Activated CD4-positive, alpha-beta memory T cell treated with anti-CD3 and anti-CD28 coated beads, Interleukin-2, amount 10 ng/mL, durations not matched to agents 7 days and 5 days (primary cell): ENCODE measurements at places on chromosomes 3 and 15. TPM values are rescaled to one million over a fixed set of nuclear protein-coding genes. Genes with fewer than 3 reads are reported as not detected.

Gene TXNRD3
- total RNA-seq = 0.30 TPM

Gene FETUB
- total RNA-seq = not detected

Gene DET1
- total RNA-seq = 3.0 TPM

GRCh38 chr3:26198609-26199008 is 408.7 kb downstream of the OXSM start:
- no peak for DNase-seq

- no peak for DNase-seq
Observed at GRCh38 chr15:87662575-87662974, 594.0 kb downstream of the NTRK3 start.

DNA sequence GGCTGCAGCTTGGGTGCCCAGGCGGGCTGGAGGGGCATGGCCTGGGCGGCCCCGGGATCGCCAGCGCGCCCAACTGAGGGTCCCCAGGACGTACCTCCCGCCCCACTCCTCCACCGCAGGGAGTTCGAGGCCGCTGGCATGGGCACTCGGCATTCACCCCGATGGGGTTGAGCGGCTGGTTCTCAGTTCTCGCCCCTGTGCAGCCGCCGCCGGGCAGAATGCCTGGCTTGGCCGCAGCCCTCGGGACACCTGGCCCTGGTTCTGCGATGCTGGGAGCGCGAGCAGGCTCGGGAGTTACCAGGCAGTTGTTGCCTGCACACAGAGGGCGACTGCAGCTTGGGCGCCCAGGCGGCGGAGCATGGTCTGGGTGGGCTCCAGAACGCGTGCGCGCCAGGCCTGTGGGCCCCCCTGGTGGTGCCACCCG is 121.4 kb downstream of the LMLN start:
- DNase-seq = no peak

Gene PRSS50
- not detected for total RNA-seq

Gene TFRC
- 326 TPM for total RNA-seq

DNA sequence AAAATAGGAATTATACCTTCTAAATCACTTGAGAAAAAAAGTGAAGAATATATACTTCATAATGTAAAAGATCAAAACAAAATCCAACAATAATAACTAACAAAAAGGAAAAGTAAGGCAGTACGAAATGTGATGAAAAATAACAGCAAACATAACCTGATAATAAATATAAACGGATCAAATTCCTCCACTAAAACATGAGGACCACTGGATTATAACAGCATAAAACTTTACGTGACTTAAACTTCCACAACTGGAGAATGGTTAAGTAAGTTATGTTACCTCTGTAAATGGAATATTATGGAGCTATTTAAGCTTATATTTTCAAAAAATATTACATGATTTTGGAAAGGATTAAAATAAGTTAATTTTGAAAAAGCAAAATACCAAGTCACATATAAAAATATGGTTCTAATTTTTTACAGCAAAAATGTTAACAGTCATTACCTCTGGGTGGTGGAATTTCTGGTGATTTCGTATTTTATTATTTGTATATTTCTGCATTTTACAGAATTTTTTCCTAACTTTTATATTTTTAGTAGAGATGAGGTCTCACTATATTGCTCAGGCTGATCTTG is 7.0 kb downstream of the SLC6A20 start:
- DNase-seq = no peak

Gene TUBGCP4
- 30.4 TPM for total RNA-seq

Gene FBXW12
- not detected for total RNA-seq

Gene TTLL13
- 0.45 TPM for total RNA-seq

DNA sequence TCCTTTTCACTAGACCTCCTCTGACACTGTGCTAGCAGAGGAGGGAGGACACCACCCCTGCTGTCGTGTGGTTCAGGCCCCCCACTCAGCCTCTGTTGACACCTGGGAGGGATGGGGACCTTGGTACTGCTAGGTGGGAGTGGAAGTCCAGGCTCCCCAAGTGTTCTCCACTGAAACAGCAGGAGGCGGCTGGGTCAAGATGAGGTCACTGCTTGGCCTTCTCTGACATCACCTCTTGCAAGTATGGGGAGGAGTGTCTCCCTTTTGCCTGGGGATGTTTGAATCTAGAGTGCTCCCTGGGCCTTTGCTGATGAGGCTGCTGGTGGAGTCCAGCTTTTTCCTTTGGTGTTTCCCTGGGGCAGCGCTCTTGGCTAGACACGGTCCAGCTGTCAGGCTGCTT is 101.5 kb downstream of the CHRNA7 start:
- DNase-seq = no peak

DNA sequence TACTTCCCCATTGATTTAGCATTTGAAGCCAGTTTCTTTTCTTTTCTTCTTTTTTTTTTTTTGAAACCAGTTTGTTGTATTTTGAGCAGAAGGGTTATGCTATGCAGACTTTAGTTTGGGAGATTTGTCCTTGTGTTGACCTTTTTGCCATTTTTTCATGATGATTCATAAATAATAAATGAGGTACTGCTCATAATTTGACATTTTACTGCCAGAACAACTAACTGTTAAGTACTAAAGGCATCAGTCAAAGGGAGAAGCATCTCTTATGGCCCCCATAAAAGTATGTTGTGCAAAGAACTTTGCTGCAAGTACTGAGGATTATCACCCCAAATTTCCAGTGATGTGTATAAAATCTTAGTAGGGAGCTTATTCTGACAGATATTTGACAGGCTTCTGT is 1.7 kb upstream of the GPR87 start:
- DNase-seq = no peak

Gene TM4SF18
- not detected for total RNA-seq

DNA sequence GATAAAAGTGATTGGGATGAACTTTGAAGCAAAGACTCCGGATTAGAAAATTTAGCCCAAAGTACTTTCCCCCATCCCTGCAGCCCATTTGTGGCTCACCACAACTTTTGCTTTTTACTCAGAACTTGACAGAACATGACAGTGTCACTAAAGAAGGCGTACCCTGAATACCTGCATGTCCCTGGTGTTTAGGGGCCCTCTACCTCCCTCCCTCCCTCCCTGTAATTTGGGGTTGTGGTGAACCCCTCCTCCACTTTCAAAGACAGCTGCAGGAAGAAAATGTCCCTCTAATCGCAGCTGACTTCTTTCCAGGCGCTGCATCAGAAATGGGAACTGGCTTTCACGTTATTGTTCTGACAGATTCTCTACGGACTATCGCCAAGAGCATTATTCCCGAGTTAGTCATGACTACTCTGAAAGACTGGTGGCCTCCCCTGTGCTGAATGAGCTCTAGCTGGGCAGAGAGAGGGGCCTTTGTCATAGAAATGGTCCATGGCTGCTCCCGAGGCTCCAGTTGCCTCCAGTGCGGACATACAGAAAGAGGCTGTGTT is 93.2 kb upstream of the ARHGEF3 start:
- no peak for DNase-seq

GRCh38 chr3:131616719-131617118 is 113.9 kb upstream of the MRPL3 start:
- DNase-seq = no peak

DNA sequence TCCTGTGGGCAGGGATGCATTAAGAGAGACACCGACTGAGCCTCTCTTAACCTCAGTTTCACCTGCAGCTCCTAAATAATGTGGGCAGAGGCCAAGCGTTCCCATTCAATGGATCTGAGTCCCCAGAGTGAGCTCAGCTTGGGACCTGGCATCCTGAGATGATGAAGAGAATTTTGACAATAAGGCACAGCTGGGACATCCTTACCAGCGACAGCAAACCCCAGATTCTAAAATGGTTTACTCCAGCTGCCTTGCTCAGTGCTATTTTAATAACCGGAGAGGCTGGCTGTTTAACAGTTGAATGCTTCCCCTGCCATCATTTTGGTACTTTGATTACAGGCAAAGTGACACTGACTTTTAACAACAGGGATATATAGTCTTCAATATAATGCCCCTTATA is 123.7 kb downstream of the WDR76 start:
- DNase-seq = no peak

DNA sequence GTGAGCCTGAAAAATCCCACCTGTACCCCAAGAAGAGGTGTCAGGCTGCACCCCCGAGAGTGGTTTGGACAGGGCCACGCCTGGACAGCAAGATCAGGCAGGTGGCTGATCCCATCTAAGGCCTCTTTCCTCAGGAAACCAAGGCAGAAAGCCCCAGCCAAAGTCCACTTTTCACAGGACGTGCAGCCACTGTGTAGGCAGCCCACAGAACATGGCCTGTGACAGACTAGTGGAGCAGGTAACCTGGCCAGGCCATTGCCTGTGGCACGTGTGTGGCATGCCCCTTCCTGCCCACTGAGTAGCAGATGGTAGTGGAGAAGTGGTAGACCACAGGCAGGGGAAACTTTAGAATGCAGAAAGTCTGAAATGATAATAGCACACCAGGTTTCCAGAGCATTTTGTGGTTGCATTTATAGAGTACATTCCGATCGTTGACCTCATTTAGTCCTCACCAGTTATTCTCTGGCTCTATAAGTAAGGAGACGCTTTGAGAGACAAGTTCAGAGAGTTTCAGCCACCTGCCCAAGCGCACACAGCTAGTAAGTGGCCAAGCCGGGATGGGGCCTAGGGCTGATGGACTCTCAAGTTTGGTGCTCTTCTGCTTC is 68.7 kb downstream of the AAGAB start:
- peak; percentile 40 for DNase-seq

DNA sequence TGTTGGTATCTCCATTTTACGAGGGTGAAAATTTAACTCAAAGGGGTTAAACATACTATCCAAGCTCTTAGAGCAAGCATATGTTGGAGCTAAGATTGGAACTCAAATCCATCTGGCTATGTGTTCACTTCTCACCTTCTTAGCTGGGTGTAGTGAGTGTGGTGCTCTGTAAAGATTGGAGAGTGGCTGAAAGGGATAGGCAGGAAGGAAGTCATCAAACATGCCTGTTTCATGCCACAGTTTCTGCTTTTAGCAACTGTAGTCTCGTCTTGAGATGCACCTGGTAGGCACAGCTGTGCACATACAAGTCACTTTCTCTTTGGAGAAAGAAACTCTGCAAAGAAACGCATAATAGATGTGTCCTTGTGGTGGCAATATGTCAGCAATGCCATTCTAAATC is 189.1 kb upstream of the MDFIC2 start:
- no peak for DNase-seq
